Activated T-helper 17 cell treated with anti-CD3 and anti-CD28 coated beads, Interleukin-2, amount 50 U/mL, for 72 hours (primary cell): ENCODE measurements at places on chromosomes 13 and 19. TPM values are rescaled to one million over a fixed set of nuclear protein-coding genes. Genes with fewer than 3 reads are reported as not detected.

ZNF296 gene
- 6.7 TPM for total RNA-seq

DNA sequence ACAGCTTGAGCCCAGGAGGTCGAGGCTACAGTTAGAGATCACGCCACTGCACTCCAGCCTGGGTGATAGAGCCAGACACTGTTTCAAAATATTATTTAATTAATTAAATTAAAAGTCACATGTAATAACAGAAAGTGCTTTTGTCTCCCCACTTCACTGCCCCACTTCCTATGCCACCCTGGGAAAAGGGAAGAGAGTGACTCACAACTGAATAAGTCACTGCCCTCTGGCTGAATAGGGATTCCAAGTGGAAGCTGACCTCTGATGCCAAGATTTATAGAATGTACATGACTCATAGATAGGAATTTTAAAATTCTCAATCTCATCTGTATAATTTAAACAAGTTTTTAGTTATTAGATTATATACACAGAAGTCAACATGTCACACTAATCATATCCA, 22.2 kb upstream of the ERVV-1 start:
- no peak for ATAC-seq

- no peak for ATAC-seq
These were observed 25.3 kb upstream of the ZNF14 start for GRCh38 chr19:19758164-19758563.

PGLYRP1 gene
- not detected for total RNA-seq

DNA sequence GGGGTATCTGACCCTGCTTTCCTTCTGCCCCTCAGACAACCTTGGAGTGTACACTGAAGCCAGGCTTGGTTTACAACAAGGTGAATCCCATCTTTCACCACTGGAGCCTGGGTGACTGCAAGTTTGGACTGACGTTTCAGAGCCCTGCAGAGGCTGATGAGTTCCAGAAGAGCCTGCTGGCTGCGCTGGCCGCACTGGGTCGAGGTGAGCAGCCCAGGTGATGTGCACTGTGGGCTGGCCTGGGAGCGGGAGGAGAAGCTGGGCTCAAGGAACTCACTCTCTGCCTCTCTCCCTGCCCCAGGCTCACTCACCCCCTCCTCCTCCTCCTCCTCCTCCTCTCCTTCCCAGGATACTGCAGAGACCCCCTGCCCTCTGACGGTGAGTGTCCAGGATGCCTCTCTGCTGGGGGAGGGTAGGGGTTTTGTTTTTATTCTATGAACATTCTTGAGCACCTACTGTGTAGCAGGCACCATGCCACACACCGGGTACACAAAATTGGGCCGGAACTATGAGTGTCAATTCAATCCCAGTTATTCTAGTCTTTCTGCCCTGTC, 3.5 kb downstream of the SPRED3 start:
- no peak for ATAC-seq

GRK1 gene
- 0.09 TPM for total RNA-seq

ARHGAP35 gene
- 38.0 TPM for total RNA-seq

GRCh38 chr19:34393629-34394028, 10.6 kb upstream of the PDCD2L start:
- ATAC-seq, result no peak

METTL21C gene
- not detected for total RNA-seq

ADAMTSL5 gene
- 3.9 TPM for total RNA-seq

THAP8 gene
- 7.9 TPM for total RNA-seq

- no peak for ATAC-seq
These were observed 3.8 kb downstream of the GPC6 start for GRCh38 chr13:93230261-93230855.

VSTM2B gene
- not detected for total RNA-seq

- ATAC-seq, result no peak
These were observed 192.6 kb upstream of the KL start for GRCh38 chr13:32823597-32823996.

IGFL2 gene
- not detected for total RNA-seq

DNA sequence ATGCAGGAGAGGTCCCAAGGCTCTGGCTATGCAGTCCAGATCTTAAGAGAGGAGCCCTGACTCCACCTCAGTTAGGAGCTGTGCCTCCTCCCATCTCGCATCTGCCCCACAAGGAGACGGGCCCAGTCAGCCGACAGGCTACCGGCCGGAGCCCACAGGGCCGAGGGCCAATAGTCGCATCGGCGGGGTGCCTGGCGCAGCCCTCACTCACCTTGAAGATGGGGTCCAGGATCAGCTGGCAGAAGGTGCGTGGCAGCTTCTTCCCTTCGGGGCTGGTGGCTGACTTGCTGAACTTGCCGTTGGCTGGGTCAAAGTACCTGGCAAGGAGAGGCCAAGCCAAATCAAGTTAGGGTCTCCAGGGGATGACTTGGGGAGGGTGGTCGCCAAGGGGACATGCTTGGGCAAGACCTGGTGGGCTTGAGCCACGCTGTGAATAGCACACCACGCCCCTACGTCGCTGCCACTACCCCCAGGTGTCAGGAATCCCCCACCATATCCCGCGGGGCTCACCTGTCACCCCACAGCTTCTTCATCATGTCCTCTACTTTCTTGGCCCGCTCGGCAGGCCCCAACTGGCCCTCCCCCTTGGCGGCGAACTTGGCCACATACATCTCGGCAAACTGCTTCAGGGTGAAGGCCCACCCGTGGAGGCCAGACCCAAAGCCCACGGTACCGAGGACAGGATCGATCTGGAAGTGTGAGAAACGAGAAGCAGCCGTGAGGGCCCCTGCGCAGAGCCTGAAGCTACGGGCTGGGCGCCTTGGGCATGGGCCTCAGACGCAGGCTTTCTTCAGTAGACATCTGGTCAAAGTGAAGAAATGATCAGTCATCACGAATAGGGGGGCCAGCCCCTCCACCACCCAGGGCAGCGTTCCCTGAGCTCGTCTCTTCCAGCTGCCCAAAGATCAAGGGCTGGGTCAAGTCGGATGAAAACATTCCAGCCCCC, 3.3 kb downstream of the EEF2 start:
- ATAC-seq, result no peak

ZNF557 gene
- 9.4 TPM for total RNA-seq

GRCh38 chr19:3433313-3433712, 47.0 kb downstream of the SMIM24 start:
- no peak for ATAC-seq

IRS2 gene
- 2.7 TPM for total RNA-seq

- ATAC-seq, result no peak
These were observed 1504.2 kb downstream of the EFNB2 start for GRCh38 chr13:105031306-105031705.

DNA sequence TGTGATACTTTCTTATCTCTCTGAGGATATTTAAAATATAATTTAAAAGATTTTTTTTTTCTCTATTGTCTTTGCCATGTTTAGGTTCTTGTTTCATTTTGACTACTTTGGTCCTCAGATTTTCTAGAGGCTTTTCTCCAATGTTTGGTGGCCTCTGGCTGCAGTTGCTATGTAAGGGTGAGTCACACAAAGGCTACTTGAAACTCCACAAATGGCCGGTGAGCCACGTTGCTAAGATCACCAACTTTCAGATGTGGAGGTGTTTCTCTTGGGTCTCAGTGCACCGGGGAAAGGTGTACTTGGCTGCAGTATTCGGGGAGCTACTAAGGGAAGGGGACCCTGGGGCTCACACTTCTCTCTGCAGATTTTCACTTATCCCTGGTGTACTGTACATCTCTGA, 248.1 kb downstream of the HS6ST3 start:
- no peak for ATAC-seq

DNA sequence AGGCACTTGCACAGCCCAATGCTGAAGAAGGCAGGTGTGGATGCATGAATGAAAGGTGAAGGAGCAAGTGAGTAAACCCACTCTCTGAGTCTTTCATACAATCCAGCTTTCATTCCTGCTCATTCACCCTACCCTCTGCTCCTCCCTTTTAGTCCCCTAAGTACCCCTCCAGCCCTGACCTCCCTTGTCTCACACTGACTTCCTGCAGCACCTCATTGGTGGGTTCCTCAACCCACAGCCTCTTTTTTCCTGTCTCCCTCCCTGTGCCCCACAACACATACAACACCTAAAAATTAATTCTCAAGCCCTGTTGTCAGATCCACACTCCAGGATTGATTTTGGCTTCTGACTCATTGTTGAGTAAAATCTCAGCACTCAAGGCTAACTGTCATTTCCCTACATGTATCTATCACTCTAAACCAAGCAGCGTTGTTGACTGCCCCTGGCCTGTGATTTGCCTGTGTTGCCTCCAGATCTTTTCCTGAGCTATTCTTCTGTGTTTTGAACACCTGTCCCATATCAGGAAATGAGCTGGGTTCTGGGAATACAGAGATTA, 177.3 kb upstream of the SERP2 start:
- ATAC-seq, result peak; percentile 60

ADGRE2 gene
- total RNA-seq, result 1.1 TPM

DNA sequence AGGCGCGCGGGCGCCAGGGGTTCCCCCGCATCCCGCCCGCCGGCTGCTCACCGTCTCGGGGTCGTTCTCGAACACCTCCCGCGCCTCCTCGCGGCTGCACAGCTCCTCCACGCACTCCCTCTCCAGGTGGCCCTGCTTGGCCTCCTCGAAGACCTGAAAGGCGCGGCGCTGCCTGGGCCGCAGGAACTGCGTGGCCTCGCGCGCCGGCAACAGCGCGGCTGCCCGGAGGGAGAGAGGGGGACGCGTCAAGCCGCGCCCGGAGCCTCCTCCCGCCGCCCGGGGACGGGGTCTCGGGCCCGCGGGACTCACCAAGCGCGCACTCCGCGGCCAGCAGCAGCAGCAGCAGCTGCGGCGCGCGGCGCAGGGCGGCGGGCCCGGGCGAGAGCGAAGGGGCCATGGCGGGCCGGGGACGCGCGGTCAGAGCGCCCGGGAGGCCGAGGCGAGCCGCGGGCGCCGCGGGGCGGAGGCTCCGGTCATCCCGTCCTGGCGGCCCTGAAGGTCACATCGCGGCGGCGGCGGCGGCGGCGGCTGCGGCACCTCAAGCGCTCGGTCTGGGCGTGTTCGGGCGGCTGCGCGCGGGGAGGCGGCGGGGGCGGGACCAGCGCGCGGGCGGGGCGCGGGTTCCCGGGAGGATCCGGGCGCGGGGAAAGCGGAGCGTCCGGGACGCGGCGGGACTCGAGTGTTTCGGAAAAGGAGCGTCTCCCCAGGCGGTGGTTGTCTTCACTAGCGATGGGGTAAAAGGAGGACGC, at the start of gene GAS6:
Gene GAS6, minus strand, starts transcription at position 553 of the 749 bp plus-strand sequence. Its CDS starts 156 bp downstream, at position 397.
- peak; percentile 58 for ATAC-seq

DNA sequence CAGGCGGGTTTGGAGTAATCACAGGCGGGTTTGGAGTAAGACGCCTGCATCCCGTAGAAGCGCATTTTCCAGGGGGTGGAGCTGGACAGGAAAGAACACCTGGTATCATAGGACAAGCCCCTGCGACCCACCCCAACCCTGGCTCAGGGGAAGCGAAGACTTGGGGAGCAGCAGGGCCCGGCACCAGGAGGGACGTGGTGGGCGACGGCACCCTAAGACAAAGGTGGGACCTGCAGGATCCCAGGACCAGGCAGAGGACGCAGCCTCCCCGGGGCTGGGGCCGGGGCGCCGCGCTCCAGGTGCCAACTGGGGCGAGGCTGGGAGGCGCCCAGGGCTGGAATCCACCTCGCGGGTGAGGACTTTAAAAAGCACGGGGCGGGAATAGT, 520 bp downstream of the ZNF600 start:
- ATAC-seq, result peak; percentile 34

DNA sequence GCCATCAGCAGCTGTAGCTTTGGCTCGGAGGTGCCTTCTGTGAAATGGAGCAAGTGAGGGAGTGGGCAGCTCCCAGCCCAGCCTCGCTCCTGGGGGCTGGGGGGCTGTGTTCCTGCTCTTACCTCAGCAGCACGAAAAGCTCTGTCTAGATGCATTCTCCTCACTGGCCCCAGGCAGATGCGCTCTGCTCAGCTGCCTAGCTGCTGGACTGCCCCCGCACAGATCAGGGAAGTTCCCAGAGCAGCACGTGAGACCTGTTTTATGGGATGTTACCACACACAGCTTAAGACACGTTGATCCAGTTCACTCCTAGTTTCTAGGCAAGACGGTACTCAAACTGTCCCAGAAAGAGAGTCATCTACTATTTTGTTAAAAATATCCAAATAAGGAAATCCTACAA, 13.6 kb downstream of the LCP1 start:
- ATAC-seq, result peak; percentile 49

DNA sequence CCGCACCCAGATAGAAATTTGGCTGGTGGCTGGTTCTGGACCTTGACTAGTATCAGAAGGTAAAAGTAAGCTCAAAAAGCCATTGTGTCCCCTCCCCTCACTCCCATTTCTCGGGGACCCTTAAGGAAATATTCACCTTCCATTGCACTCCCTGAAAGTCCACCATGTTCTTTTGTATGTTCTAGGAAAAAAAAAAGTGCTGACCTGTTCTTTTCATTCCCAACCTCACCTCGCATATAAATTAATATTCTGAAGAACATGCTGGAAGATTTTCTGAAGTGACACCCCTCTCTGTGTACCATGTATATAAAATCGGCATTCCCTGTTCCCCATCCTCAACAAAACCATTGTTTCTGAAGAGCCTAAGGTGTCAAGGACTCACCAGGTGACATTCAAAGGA, 43.2 kb downstream of the ZNF557 start:
- ATAC-seq, result no peak

DNA sequence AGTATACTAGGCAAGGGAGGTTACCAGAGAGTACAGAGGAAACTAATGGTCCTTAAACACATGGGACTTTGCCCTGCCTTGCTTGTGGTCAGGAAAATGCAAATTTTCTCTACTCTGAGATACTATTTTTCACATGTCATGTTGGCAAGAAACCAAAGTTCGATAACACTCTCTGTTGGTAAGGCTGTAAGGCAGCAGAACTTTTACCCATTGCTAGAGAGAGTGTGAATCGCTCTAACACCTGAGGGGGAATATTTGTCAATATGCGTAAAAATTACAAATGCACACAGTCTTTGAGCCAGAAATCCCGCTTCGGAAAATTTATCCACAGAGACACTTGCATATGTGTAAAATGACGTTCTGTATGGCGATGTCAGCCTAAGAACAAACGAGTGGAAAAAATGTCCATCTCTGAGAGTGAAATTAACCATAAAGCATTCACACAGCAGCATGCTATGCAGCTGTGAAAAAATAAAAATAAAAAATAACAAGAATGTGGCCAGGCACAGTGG, 9.5 kb upstream of the RFX1 start:
- ATAC-seq, result peak; percentile 48

- ATAC-seq, result peak; percentile 52
These were observed 386.6 kb downstream of the DIAPH3 start for GRCh38 chr13:59776924-59777690.

DNA sequence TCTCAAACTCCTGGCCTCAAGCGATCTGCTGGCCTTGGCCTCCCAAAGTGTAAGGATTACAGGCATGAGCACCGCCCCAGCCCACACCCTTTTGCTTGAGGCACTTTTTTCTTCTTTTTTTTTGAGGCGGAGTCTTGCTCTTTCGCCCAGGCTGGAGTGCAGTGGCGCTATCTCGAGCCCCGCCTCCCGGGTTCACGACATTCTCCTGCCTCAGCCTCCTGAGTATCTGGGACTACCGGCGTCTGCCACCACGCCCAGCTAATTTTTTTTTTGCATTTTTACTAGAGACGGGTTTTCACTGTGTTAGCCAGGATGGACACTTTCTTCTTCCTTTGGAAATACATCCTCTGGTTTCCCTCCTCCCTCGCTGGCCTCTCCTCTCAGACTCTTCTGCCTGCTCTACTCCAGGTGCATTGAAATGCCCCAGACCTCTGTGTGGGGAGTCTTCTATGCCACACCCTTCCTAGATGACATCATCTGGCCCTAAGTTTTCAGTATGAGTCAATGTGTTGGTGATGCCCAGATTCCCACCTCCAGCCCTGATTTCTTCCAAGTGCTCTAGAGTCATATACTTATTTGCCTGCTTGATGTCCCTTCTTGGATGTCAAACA, 20.7 kb upstream of the TPT1 start:
- ATAC-seq, result peak; percentile 74

- peak; percentile 61 for ATAC-seq
These were observed 2.5 kb downstream of the ICAM5 start for GRCh38 chr19:10292206-10292788.

GRCh38 chr13:113182046-113182445, 23.6 kb downstream of the PROZ start:
- no peak for ATAC-seq
